ENCODE measurements at places on chromosomes 5 and 9. TPM values are rescaled to one million over a fixed set of nuclear protein-coding genes. Genes with fewer than 3 reads are reported as not detected.

BARHL1 gene
- total RNA-seq = not detected

KDM4C gene
- 25.2 TPM for total RNA-seq

PCDHA5 gene
- total RNA-seq = 0.37 TPM

GRCh38 chr5:132414634-132415378 is 45.3 kb downstream of the SLC22A5 start:
- DNase-seq = no peak

- peak; percentile 63 for DNase-seq
These were observed 656.8 kb downstream of the IRX1 start for GRCh38 chr5:4252385-4252784.

Measured in left lung (tissue), 14 donors.